ENCODE measurements at places on chromosomes 6 and 20. TPM values are rescaled to one million over a fixed set of nuclear protein-coding genes. Genes with fewer than 3 reads are reported as not detected.

NPEPL1 gene
- 92.8 TPM for polyA plus RNA-seq

JPH2 gene
- polyA plus RNA-seq = 12.8 TPM

GRCh38 chr6:135990439-135990838 is 138.9 kb downstream of the PDE7B start:
- DNase-seq = no peak

DNA sequence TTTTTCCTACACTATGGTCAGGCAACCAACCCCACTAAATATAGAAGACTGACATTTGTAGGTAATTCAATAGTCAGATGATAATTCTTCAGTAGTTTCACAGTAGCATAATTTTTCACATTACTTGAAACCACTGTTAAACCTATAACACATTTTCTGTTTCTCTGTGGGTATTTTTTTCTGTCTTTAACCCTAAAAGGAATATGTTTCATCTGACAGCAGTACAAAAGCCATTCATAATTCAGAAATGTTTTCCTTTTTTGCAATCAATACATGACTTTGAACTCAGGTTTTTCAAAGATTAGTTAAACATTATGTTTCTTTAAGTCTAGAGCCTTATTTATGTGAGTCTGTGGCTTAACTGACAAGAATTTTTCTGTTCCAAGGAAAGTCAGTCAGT is 128.6 kb upstream of the RUNX2 start:
- no peak for DNase-seq

- no peak for DNase-seq
Measured at GRCh38 chr6:15675536-15676220, 12.8 kb upstream of the DTNBP1 start.

DNA sequence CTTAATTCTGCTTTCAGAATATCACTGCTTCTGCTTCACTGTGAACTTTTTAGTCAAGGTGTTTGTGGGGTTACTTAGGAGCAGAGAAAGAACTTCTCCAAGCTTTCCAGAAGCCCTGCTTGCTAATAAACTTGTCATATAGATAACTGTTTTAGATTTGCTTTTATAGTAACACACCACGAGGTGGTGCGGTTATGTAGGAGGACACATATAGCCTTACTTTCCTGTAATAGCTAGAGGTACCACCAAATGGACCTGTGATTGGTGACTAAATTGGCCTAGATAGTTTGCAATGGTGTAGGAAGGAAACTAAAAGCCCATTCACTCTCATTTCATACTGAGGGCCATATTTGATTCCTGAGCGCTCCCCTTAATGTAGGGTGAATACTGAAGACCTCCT is 52.3 kb upstream of the BCLAF1 start:
- no peak for DNase-seq

- DNase-seq = no peak
Measured at GRCh38 chr6:56516003-56516402, 126.7 kb downstream of the DST start.

GRCh38 chr20:25247518-25247955 is 348 bp upstream of the PYGB start:
- DNase-seq = peak; percentile 80

- no peak for DNase-seq
Measured at GRCh38 chr20:20551409-20551808, 161.0 kb downstream of the RALGAPA2 start.
